Activated CD4-positive, CD25-positive, alpha-beta regulatory T cell (primary cell): ENCODE measurements at places on chromosomes 2 and 18.

GRCh38 chr2:653645-654425 is 23.4 kb downstream of the TMEM18 start:
- DNase-seq: no peak

- DNase-seq: no peak
These were observed 113.3 kb upstream of the DNMT3A start for GRCh38 chr2:25454824-25455611.

DNA sequence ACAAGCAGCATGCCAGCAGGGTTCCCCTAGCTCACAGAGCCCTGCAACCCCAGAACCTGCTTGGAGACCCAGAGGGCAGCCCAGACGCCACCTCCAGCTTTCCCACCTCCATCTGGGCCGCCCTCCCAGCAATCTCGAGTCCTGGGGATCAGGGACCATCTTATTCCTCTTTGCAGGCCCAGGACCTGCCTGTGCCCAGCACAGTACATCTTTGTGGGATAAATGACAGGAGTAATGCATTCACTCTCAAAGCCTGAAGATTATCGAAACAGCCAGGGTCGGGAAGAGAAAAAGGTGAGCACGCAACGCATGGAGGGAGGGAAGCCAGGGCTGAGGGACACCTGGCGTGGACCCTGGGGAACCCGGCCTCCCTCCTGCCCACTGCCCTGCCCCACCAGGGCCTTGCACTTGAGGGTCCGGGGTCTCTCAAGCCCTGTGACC is 144.1 kb downstream of the NDUFA10 start:
- no peak for DNase-seq

GRCh38 chr2:57407772-57408201 is 638.8 kb upstream of the VRK2 start:
- no peak for DNase-seq

DNA sequence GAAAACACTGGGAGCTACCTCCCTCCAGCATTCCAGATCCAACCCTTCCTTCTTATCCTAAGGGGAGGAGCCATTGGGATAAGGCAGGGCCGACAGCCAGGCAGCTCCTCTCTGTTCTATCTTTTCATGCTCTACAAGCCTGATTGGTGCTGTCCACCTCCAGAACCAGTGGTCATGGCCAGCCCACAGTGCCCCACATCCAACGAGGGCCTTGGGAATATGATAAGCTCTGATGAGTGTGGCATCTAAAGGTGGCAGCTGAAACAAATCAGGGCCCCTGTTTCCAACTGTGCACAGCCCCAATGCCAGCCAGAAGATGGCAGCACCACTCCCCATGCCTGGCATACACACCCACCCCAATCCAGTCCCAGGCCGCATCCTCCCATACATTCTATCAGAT is 329.3 kb downstream of the C1D start:
- no peak for DNase-seq

DNA sequence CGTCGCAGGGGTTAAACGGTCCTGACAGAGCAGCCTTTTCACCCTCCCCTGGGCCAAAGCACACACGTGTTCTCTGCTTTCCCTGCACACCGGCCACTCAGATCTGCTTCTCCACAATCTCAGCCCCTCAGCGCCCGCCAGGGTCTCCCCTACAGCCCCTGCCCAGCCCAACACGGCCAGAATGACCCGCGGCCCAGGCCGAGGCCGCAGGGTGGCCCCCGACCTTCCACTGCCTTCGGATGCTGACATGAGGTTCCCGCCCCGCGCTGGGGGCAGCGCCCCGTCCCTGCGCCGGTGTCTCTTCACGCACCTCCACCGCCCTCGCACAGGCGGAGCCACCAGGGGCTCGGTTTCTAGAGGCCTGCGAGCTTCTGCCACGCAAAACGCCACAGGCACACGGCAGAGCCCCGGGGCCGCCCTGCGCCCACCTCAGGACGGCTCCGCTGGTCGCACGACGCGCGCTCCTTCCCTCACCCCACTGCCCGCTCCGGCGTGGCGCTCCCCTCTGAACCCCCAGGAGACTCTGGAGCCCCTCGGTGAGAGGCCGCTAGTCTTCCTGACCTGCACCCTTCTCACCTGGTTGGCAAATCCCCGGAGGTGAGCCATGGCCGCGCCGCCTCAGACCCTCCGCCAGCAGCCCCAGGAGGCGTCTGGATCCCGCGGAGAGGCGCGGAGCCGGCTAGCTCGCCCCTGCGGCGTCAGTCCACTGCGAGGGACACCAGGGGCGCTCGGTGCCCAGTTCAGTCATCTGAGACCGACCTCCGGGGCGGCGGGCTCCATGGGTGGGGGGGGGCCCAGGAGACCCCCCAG is 749 bp downstream of the STK25 start:
- no peak for DNase-seq

- DNase-seq: no peak
These were observed 255.3 kb upstream of the AGAP1 start for GRCh38 chr2:235238537-235238936.

DNA sequence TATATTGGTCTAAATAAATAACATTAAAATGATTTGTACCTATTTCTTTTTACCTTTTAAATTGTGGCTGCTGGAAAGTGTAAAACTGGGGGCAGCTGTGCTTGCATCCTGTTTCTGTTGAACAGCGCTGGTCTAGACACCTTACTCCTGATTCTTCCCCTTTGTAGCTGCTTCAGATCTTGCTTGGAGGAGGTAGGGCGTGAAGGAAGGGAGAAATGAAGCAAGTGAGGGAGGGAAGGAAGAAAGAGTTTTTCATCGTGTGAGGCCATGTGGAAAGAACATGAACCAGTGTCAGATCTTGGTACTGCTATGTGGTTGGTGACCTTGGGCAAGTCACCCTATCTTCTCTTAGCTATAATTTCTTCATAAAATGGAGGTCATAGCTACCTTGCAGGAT is 89.0 kb upstream of the SEC11C start:
- no peak for DNase-seq

GRCh38 chr2:95060446-95061118 is 35.1 kb downstream of the MAL start:
- no peak for DNase-seq

DNA sequence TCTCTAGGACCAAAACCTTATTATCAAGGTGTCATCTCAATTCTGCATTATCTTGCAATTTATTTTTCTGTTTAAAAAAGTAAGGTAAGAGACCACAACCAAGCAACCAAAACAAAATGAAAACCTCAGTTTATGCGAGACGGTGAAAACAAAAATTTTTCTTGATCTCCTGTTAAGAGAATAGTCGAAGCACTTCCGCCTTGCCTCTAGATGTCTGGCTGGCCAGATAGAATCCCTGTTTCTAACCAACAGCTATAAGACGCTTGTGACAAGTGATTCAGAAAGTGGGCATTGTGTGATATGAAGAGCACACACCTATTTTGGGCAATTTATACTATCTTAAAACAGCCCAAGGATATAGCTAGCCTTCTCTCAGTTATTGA is 51.2 kb downstream of the MGAT5 start:
- DNase-seq: no peak

DNA sequence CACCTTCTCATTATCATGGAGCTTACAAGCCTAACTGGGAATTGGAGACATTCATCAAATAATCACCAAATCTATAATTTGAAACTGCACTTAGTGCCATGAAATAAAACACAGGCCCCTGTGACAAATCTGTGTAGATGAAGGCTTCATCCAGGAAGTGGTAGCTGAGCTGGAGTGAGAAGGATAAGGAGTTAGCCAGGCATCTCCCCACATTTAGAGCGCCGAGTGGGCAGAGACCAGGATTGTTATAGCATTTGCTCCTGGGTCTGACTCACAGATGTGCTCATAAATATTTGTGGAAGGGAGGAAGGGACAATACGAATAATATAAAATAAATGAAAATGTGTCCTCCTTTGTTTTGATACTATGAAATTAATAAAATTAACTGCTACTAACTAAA is 2.5 kb upstream of the MAT2A start:
- no peak for DNase-seq

- no peak for DNase-seq
These were observed 11.3 kb downstream of the KCNF1 start for GRCh38 chr2:10923008-10923375.

DNA sequence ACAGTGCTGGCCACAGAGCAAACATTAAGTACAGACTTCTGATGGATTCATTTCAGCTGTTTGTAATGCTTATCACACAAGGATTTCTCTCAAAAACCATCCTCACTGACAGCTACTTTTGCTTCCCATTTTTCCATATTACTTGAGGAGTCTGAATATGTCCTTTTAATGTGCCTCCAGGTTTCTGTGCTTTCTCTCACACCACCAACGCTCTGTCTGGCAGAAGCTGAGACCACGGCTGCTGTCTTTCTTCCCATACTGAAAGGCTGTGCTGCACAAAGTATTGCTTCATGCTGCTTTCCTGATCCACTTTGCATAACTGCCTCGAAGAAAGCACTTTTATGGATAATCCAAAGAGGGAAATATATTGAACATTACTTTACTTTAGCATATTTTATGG is 312.1 kb upstream of the ZEB2 start:
- no peak for DNase-seq

DNA sequence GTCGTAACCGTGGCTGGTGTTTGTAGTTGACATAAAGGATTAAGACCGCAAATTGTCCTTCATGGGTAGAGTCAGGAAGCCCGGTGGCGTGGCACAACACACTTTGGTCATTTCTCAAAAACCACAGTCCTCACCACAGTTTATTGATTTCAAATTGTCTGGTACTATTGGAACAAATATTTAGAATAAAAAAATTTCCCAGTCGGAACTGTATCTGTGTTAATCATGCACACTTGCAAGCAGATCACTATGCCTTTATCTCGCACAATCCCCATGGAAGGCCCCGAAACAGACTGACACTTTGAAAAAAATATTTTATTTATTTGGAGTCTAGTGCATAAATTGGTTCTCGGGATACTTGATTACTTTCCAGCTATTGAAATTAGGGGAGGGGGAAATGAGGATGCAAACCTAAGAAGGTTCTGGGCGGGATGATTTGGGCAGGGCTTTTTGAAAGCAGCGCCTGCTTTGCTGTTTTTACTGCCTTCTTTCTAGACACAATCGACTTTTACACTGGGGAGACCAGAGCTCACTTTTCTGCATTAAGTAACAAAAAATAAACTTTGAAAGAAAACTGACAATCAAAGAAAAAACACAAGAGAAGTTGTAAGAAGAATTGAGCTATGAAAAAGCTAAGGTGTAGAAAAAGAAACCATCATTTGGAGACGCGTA is 15.4 kb upstream of the HOXD1 start:
- DNase-seq: no peak

DNA sequence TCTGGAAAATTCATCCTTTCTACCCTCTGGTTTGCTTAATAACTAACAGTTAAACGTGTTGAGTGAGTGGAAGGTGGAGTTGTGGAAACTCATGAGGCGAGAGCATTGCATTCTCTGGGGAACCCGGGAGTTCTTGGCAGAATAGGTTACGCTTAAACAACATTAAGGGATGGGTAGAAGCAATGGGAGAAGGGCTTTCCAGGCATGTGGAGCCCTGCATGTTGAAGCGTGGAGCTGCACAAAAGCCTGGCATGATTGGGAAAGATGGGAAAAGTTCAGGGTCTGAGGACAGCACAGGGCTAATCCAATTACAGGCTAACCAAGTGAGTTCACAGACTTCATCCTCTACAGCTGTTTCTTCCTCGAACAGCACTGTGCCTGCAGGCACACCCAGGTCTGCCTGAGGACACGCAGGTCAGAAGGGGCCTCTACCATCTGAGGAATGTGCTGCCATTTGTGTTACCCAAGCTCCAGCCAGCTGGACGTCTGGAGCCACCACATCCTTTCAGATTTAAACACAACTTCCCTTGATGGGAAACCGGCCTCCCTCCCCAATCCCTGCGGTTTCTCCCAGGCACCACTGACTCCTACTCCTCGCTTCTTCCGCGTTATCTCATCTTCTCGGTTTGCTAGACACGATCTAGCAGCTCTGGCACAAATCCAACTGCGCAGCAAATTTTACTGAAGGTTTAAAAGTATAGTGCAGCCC is 164.2 kb downstream of the ANTXR1 start:
- no peak for DNase-seq

- no peak for DNase-seq
These were observed 171.0 kb downstream of the ANAPC1 start for GRCh38 chr2:111712940-111713515.

- no peak for DNase-seq
These were observed 139.7 kb downstream of the HRH4 start for GRCh38 chr18:24600076-24600654.

DNA sequence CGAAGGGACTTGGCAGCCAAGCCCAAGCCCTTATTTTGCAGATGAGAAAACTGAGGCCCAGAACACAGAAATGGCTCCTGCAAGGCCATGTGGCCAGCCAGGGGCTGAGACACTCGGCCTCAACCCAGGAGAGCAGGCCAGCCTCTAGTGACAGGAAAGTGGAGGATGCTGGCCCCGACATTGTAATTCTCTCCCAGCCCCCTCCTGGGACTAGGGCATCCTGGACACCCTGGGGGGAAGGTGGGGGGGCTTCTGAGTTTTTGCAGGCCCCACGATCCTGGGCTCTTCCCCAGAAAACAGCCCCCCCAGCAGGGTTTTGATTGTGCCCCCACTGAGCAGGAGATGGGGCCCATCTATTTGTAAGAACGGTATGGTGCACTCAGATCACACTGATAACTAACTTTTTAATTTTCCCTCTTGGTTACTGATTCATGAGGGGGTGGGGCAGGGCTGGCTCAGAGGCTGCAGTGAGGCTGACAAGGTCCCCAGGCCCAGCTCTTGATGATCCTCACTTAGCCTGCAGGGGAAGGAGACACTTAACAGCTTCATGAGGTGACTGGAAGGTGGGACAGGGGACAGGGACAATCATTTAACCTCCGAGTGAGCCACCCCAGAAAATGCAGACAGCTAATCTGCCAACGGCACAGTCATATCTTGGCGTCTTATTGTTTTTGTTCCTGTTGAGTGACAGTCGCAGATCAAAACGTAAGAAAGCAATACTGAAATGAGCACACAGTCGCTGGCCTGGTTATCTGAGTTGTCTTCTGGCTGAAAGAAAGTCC is 18.9 kb downstream of the SMAD7 start:
- peak; percentile 38 for DNase-seq

GRCh38 chr2:48439102-48439501 is 90.9 kb upstream of the STON1 start:
- DNase-seq: no peak

DNA sequence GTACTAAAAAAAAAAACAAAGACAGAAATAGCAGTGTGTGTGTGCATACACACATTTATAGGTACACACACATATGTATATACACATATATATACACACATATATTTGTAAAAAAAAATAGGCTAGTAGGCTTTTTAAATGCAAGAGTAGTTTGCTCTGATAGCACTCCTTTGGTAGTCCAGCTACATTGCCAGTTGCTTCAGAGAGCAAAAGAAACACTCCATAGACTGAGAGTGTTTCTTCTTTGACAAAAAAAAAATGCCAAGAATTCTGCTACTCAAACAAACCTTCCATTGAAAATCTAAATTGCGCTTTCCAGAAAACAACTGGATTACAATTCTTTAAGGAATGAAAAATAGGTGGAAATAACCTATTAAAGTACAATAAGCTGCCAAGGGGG is 365.9 kb upstream of the GALNT5 start:
- DNase-seq: no peak

DNA sequence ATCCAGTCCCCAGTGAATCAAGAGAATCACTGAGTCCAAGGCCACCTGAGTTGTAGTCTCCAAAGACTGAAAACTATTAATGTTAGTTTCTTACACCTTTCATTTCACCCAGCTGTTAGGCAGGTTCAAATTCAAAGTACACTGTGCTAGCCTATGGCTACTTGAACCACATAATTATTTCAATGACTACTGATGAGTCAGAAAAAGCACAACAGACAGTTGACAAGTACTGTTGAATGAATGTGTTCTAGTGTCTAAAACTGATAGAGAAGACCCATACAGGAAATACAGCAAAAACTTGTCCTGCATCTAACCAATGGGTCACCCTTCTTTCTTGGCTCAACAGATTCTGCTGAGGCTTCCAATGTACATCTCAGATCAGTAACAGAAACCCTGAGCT is 160.9 kb downstream of the MYO5B start:
- no peak for DNase-seq

- DNase-seq: no peak
These were observed 191.9 kb downstream of the MC4R start for GRCh38 chr18:60180671-60181070.
